ENCODE measurements at places on chromosomes 11 and 22.
A peak's percentile ranks its signal among the peaks of the same experiment; 100 is the strongest.

- DNase-seq, result peak; percentile 37
Measured at GRCh38 chr22:41746567-41747400, 47.5 kb downstream of the MEI1 start.

DNA sequence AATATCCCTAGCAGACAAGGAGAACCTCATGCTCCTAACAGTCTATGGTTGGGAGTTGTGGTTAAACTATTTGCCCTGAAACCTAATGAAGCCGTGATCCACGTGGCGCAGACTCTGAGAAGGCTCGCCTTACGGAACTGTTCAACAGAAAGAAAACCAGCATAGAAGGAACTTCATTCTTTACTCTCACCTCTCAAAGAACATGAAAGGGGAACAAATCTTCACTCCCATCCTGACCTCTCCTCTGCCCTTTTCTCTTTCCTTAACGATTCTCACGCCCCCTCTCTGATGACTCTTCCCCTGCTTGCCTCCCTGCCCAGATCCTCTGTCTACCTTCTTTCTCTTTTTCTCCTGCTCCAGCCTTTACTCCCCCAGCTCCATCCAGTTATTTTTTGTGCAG lies 54.2 kb downstream of the IRAG1 start:
- DNase-seq, result no peak

GRCh38 chr11:17230867-17231851 lies 23.4 kb upstream of the PIK3C2A start:
- peak; percentile 39 for DNase-seq

- DNase-seq, result peak; percentile 38
Measured at GRCh38 chr22:22422629-22423112, 85.9 kb downstream of the ZNF280B start.

DNA sequence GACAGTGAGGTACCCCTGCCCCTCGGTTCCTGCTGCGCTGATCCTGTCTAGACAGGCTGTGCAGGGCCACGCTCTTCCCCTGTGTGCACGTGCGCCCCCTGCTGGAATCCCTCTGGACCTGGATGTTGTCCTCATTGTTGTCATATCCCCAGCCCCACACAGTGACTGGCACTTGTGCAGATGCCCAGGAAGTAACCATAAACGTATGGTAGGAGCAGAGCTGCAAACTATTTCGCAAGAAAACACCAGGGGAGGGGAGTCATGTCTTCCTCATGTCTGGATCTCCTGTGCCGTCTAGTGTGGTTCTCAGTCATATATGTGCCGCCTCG lies 114.7 kb downstream of the CRYBB2 start:
- peak; percentile 9 for DNase-seq

DNA sequence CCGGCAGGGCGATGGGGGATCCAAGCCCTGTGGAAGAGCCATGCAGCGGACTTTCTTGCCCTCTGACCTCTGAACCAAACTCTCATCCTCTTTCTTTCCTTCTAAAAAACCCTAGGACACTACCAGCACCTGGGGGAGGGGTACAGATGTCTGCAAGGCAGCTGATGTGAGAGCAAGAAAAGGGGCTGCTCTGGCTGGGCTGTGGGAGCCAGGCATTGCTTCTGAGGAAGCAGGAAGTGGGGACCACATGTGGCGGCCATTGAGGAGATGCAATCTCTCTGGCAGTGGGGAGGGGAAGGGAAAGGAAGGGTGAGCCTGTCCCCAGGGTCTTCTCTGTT lies 36.0 kb downstream of the FAM83F start:
- no peak for DNase-seq
